ENCODE measurements at places on chromosomes 5 and 9. TPM values are rescaled to one million over a fixed set of nuclear protein-coding genes. Genes with fewer than 3 reads are reported as not detected.

Gene PLAA
- 22.7 TPM for total RNA-seq

DNA sequence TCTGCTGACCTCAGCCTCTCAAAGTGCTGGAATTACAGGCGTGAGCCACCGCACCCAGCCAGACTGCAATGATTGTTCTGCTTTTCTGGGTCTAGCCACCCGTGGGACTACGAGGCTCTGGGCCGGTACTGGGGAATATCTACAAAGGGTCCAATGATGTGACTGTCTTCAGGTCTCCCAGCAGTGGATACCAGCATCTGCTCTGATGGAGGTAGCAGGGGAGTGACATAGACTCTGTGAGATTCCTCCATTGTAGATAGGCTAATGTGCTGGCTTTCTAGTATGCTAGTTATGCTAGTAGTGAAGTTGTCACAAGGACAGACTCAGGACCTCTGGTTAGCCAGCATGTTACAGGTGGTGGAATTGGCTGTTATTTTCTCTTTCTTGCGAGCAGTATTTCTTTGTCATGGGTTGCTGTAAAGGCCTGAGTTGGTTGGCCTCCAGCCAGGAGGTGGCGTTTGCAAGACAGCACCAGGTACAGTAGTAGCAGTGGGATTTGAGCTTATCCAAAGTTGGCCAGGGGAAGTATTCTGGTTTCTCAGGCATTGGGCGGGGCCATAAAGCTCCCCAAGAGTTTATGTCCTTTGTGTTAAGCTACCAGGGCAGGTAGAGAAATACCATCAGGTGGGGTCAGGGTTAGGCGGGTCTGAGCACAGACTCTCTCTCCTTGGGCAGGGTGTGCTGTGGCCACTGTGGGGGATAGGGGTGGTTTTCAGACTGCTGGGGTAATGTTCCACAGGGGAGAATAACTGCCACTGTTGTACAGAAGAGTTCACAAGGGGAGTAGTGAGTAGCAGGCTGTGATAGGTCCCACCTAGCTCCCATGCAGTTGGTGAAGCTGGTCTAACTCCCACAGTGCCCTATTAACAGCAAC is 105.2 kb downstream of the SGCD start:
- DNase-seq: no peak

GRCh38 chr5:58107704-58108103 is 352.2 kb downstream of the PLK2 start:
- no peak for DNase-seq

GRCh38 chr5:73619606-73620333 is 6.2 kb upstream of the ARHGEF28 start:
- no peak for DNase-seq

- no peak for DNase-seq
These were observed 547.1 kb downstream of the CDH12 start for GRCh38 chr5:22306011-22306410.

- no peak for DNase-seq
These were observed 38.3 kb downstream of the LRSAM1 start for GRCh38 chr9:127489471-127490115.

Gene PDE6A
- not detected for total RNA-seq

Gene S1PR3
- 12.5 TPM for total RNA-seq

GRCh38 chr9:111992523-111992922 is 95.9 kb downstream of the UGCG start:
- DNase-seq: no peak

- DNase-seq: no peak
These were observed 10.2 kb upstream of the SLC46A2 start for GRCh38 chr9:112900901-112901300.

GRCh38 chr9:127765418-127765817 is 13.0 kb downstream of the SH2D3C start:
- DNase-seq: no peak

Gene MEIKIN
- not detected for total RNA-seq

DNA sequence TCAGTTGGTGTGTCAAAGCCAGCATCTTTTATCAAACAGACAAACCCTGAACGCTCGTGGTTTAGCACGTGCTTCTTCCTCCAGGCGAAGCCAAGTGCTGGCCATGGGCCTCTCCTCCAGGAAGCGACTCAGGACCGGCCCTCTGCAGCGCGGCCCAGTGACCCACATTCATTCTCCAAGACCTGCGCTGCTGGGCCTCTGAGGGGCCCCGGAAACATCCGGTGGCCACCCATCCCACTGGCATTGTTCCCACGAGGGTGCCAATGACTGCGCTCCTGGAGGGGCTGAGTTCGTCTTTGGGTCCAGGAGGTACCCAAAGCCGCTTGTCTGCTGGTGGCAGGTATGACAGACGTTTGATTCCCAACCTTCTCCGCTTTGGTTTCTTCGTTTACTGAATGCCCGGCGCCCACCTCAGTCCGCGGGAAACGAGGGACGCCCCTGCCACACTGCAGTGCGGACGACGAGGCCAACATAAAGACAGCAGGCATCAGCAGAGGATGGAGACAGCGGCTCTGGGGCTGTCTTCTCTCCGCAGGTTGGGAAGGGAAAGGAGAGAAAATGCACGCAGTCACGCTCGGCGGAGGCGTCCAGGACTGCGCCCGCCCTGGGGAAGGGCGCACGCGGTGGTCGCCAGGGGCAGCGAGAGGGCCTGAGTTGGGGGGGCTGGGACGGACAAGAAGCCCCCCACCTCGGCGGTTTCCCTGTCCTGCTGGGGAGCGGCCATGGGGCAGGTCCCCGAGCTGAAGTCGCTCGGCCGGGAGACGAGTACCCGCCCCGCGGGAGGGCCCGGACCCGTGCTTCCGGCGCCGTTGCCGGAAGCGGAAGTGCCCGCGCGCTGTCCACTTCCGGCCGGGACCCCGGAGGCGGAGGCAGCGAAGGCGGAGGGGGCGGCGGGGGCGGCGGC is at the start of gene EXOC3:
Gene EXOC3 (plus strand): TSS at position 842 of the 904 bp plus-strand sequence. CDS start 3,030 bp downstream, outside the sequence.
- DNase-seq: peak; percentile 82

Gene PLCXD3
- total RNA-seq: not detected

Gene PGGT1B
- total RNA-seq: 27.5 TPM

DNA sequence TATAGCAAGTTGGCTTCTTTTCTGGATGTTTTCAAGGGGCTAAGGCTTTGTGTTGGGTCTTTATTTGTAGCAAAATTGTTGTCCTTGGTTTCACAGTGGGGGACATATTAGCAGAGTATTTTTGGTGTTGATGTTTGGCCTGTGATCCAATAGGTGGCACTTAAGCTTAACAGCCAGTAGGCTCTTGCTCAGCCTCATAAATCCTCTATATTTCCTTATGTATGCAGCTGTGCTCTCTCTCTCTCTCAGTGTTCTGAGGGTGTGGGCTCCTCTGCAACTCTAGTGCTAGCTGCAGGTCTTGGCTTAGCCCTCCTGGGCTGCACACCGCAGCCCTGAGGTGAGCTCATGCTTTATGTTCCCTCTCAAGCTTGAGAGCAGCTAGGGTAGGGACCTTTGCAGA is 195.0 kb upstream of the GHR start:
- DNase-seq: no peak

Gene HSPB3
- 32.5 TPM for total RNA-seq

DNA sequence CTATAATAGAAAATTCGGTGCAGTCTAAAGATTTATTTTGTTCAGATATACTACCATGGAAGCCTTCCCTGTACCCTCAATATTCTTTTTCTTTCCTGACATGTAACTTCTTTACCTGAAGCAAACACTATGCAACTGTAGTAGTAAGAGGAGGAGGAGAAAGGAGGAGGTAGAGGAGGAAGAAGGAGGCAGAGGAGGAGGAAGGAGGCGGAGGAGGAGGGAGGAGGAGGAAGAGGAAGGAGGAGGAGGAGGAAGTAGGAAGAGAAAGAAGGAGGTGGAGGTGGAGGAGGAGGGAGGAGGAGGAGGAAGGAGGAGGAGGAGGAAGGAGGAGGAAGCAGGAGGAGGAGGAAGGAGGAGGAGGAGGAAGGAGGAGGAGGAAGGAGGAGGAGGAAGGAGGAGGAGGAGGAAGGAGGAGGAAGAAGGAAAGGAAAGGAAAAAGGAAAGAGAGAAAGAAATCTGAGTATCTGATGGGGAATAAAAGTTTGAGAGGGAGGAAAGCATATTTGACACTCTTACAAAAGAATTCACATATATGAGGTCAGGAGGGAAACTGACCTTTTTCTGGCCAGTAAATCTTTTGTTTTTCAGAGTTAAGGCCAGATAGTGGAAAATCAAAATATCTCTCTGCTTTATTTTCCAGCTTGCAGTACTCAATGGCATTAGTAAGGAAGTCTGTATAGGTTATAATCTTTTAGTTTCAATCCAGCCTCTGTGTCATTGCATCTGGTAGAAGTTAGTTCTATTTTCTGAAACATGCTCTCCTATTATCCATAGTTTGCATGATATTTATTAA is 114.5 kb upstream of the LPAR1 start:
- DNase-seq: no peak
